ENCODE measurements at places on chromosomes 7 and 10. TPM values are rescaled to one million over a fixed set of nuclear protein-coding genes. Genes with fewer than 3 reads are reported as not detected.

COPG2 gene
- 25.9 TPM for total RNA-seq

SEMA4G gene
- total RNA-seq: 0.62 TPM

GRCh38 chr10:30861221-30861620, 170.4 kb downstream of the ZNF438 start:
- no peak overlapping the region for H3K27ac ChIP-seq
- H3K4me1 ChIP-seq: no peaks in the 10 kb centered on the region
- H3K4me3 ChIP-seq: no peak overlapping the region
- no peak for DNase-seq
- H3K27me3 ChIP-seq: no peaks in the 10 kb centered on the region
- no peaks in the 10 kb centered on the region for H3K36me3 ChIP-seq

DNA sequence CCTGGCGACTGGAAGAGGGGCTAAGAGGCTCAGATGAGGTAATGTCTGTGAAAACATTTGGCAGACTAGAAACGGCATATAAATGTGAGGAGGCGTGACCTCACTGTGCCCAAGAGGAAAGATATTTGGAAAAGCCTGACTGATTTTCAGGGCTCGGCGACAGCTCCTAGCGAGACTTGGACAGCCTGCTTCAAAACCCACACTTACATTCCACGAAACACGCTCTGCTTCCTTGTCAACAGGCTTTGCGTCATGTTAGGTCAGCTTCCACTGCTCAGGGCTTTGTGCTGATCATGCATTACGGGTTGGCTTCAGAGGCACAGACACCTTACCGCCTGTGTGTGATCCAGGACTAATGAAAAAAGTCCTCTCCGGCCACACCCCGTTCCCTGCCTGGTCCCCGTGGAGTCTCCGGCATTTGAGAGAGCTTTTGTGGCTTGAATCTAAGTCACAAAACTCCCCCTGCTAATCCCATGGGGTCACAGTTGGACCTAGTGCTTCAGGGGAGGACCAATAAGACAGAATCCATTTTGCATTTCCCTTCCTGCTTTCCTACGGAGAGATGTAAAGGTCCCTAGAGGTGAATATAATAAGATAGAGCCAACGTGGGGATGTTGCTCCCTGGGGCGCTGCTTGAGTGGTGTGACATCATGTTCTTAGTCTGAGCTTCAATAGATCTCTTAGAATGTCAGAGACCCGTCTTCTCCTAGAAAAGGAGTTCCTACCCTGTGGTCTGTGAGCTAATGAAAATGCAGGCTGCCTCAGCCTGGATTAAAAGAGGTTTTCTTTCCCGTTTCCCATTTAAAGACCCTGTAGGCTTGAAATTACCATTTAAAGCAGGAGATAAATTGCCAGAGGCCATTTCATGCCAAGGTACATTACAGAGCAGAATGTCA, 25.5 kb downstream of the FGFBP3 start:
- H3K4me1 ChIP-seq: peaks cover 10% of the 10 kb centered on the region
- no peak overlapping the region for H3K27ac ChIP-seq
- no peak for DNase-seq

GRCh38 chr7:20513341-20513740, 102.1 kb upstream of the ABCB5 start:
- H3K36me3 ChIP-seq: no peaks in the 10 kb centered on the region
- no peak overlapping the region for H3K4me3 ChIP-seq
- no peaks in the 10 kb centered on the region for H3K27me3 ChIP-seq
- no peak overlapping the region for H3K27ac ChIP-seq
- no peak for DNase-seq

DNA sequence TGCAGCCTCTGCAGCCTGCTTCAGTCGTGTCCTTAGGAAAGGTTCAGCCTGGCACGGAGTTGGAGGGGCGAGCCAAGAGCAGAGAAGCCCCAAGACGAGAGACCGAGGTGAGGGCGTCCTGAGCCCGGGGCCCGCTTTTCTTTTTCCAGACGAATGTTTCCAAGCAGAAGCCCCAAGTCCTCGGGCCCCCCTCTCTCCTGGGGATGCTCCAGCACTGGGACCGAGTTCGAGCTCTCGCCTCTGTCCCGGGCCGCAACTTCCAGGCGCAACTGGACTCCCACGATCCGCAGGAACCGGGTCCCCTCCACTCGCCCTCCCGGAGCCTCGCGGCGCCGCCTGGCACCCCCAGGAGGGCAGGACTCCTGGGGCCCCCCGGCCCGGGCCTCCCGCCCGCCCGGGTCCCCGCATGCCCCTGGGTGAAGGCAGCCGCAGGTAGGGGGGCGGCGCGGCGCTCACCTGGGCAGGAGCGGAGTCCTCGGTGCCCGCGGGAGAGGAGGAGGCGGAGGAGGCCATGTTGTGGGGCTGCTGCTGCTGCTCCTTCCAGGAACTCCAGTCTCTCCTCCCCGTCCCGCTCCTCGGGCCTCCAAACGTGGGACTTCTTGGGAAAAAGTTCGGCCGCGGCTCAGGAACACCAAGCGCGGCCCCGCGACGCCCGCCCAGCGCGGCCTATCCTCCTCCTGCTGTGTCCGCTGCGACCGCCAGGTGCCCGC, 45.3 kb upstream of the CDK1 start:
- H3K4me1 ChIP-seq: peaks cover 33% of the 10 kb centered on the region
- H3K36me3 ChIP-seq: no peaks in the 10 kb centered on the region
- H3K27me3 ChIP-seq: no peaks in the 10 kb centered on the region
- peak overlapping the region; percentile 81 for H3K27ac ChIP-seq

- no peaks in the 10 kb centered on the region for H3K27me3 ChIP-seq
- no peaks in the 10 kb centered on the region for H3K4me1 ChIP-seq
- no peak overlapping the region for H3K27ac ChIP-seq
- no peaks in the 10 kb centered on the region for H3K36me3 ChIP-seq
- no peak for DNase-seq
Measured at GRCh38 chr7:114229246-114229645, 185.4 kb upstream of the FOXP2 start.

DNA sequence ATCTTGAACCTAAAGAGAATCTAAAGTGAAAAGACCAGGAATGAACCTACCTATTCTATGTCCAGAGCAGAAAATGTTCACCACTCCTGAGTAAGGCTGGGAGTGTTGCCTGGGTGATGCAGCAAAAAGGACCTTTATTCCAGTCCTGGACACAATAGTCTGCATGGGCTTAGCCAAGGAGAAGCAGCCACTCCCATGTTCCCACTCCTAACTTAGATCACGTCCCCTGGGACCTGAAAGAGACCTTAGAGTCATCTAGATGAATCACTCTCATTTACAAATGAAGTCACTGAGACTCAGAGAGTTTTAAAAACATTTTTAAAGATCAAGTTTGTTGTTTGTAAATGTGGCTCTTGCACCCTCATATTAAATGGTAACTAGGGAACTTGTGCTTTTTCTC, 763.4 kb downstream of the KCNMA1 start:
- DNase-seq: no peak
- no peaks in the 10 kb centered on the region for H3K36me3 ChIP-seq
- no peak overlapping the region for H3K4me3 ChIP-seq
- H3K27ac ChIP-seq: no peak overlapping the region
- peaks cover 8% of the 10 kb centered on the region for H3K27me3 ChIP-seq

DNA sequence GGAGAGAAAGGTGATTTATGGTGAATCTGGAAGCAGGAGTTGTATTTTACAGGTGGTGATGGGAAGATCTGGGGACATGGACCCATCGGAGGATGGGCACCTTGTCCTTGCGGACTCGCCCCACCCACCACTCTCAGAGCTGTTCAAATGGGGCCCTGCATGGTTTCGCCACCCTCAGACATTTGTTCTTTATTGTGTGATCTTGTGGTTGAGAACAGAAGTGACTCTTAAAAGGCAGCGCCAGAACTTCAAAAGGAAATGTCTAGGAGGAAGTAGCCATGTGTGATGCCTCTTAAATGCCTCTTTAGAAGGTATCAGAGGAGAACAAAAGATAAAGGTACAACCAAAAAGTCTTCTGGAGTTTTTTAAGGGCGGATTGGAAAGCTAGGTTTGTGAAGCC, 205.7 kb downstream of the KIAA1217 start:
- no peaks in the 10 kb centered on the region for H3K36me3 ChIP-seq
- no peaks in the 10 kb centered on the region for H3K4me1 ChIP-seq
- H3K27ac ChIP-seq: no peak overlapping the region
- H3K4me3 ChIP-seq: no peak overlapping the region

CAV2 gene
- not detected for total RNA-seq

DNA sequence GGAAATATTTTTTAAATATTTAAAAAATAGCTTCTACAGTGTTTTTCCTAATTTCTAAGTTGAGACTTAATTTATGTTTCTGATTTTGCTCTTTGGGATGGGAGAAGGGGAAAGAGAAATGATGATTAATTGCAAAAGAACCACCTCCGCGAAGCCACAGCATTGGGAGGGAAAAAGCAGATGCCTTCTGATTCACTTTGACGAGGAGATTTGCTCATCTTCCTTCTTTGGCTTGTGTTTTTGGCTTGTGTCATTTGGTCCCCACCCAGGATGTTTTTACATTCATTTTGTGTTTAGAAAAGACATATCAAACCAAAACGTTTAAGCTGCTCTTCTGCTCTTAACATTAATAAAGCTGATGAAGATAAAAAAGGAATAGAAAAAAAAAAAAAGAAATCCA, 121.7 kb downstream of the MACC1 start:
- DNase-seq: no peak
- H3K36me3 ChIP-seq: no peaks in the 10 kb centered on the region
- no peak overlapping the region for H3K4me3 ChIP-seq
- H3K27ac ChIP-seq: no peak overlapping the region
- no peaks in the 10 kb centered on the region for H3K4me1 ChIP-seq

FGFBP3 gene
- total RNA-seq: 1.5 TPM

DNA sequence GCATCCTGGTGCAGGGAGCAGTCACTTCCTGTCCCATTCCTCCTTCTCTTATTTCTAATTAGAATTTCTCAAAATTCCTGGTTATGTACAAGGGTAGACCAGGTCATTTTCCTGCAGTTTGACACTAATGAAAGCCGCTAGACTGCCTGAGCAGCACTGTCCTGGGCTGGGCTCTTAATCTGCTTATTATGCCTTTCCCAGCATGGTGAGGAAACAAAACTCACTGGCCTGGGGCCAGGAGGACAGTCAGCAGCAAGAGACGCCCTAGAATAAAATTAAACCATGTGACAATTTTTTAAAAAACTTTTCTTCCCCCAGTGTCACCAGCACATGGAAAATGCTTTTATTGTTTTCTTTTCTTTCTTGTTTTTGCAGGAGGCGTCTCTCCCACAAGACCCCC, 647.5 kb downstream of the TYW1 start:
- H3K36me3 ChIP-seq: no peaks in the 10 kb centered on the region
- no peak overlapping the region for H3K27ac ChIP-seq
- no peaks in the 10 kb centered on the region for H3K4me1 ChIP-seq

ZNF679 gene
- not detected for total RNA-seq

Data from activated CD4-positive, alpha-beta T cell treated with anti-CD3 and anti-CD28 coated beads for 36 hours (primary cell).